GM23338 (cell line): ENCODE measurements at places on chromosomes 4 and X. TPM values are rescaled to one million over a fixed set of nuclear protein-coding genes. Genes with fewer than 3 reads are reported as not detected.

ZNF275 gene
- polyA plus RNA-seq: 3.2 TPM in 2 replicates

CENPVL2 gene
- 2.3 and 2.9 TPM in 2 replicates for polyA plus RNA-seq

AMTN gene
- not detected in 2 replicates for polyA plus RNA-seq

NSG1 gene
- 16.5 and 17.4 TPM in 2 replicates for polyA plus RNA-seq

SMIM10 gene
- 3.9 and 4.8 TPM in 2 replicates for polyA plus RNA-seq

SPINK2 gene
- 4.3 and 6.4 TPM in 2 replicates for polyA plus RNA-seq

DCUN1D4 gene
- polyA plus RNA-seq: 23.1 and 26.1 TPM in 2 replicates

SPANXN3 gene
- polyA plus RNA-seq: not detected in 2 replicates

PPP4R3C gene
- not detected in 2 replicates for polyA plus RNA-seq

RBM46 gene
- 33.4 and 42.4 TPM in 2 replicates for polyA plus RNA-seq

EREG gene
- not detected in 2 replicates for polyA plus RNA-seq

PNMA5 gene
- 0.10 and 0.24 TPM in 2 replicates for polyA plus RNA-seq

PPP2R3B gene
- polyA plus RNA-seq: 50.1 and 54.8 TPM in 2 replicates

TMEM131L gene
- polyA plus RNA-seq: 11.1 TPM in 2 replicates

TMEM150C gene
- 1.5 and 1.7 TPM in 2 replicates for polyA plus RNA-seq

EVC2 gene
- 3.4 TPM in 2 replicates for polyA plus RNA-seq

SPANXA2 gene
- polyA plus RNA-seq: not detected in 2 replicates

RBMX2 gene
- polyA plus RNA-seq: 44.6 and 48.9 TPM in 2 replicates

GAGE12F gene
- not detected in 2 replicates for polyA plus RNA-seq

HMGB3 gene
- polyA plus RNA-seq: 630 and 633 TPM in 2 replicates

IGSF1 gene
- 11.2 and 12.8 TPM in 2 replicates for polyA plus RNA-seq

SPANXN4 gene
- polyA plus RNA-seq: not detected in 2 replicates

MGARP gene
- polyA plus RNA-seq: 4.1 and 4.7 TPM in 2 replicates

SERTM2 gene
- polyA plus RNA-seq: 0.09 and 0.27 TPM in 2 replicates

NIPAL1 gene
- 4.5 and 5.3 TPM in 2 replicates for polyA plus RNA-seq

ZNF732 gene
- 4.6 and 6.0 TPM in 2 replicates for polyA plus RNA-seq

PCDH19 gene
- 0.87 and 1.6 TPM in 2 replicates for polyA plus RNA-seq

FGF5 gene
- not detected in 2 replicates for polyA plus RNA-seq
